ENCODE measurements at places on chromosomes 7 and 10. TPM values are rescaled to one million over a fixed set of nuclear protein-coding genes. Genes with fewer than 3 reads are reported as not detected.

- DNase-seq = no peak
These were observed 245.0 kb upstream of the NPY start for GRCh38 chr7:24038993-24039392.

- DNase-seq = no peak
These were observed 438.3 kb downstream of the PLXDC2 start for GRCh38 chr10:20254497-20254896.

The HDAC9 gene
- total RNA-seq = 0.31 TPM

The TMEM213 gene
- not detected for total RNA-seq

- peak; percentile 13 for DNase-seq
These were observed 11.3 kb upstream of the AKR1C2 start for GRCh38 chr10:5014936-5015335.

GRCh38 chr7:70529436-70529835 lies 602.5 kb upstream of the GALNT17 start:
- no peak for DNase-seq

- DNase-seq = no peak
These were observed 453.2 kb upstream of the GALNT17 start for GRCh38 chr7:70678621-70679251.

DNA sequence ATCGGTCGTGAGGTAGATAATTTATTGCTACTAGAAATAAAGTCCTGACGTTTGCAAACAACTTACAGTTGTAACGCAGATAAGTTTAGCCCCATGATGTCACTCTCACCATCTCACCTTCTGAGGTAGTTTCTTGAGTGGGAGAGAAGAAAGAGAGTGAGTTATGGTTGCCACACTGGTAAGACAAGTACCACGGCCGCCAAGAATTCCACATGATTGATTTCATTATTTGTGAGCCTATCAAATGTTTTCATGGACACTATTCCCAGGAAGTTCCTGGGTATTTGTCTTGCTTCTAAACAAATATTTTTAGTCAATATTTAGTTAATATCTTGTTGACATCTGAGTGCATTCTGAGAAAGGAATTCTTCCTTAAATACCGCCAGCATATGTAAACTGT lies 339.4 kb upstream of the KIAA1217 start:
- no peak for DNase-seq

- DNase-seq = no peak
These were observed 31.2 kb downstream of the LANCL2 start for GRCh38 chr7:55396233-55396785.

DNA sequence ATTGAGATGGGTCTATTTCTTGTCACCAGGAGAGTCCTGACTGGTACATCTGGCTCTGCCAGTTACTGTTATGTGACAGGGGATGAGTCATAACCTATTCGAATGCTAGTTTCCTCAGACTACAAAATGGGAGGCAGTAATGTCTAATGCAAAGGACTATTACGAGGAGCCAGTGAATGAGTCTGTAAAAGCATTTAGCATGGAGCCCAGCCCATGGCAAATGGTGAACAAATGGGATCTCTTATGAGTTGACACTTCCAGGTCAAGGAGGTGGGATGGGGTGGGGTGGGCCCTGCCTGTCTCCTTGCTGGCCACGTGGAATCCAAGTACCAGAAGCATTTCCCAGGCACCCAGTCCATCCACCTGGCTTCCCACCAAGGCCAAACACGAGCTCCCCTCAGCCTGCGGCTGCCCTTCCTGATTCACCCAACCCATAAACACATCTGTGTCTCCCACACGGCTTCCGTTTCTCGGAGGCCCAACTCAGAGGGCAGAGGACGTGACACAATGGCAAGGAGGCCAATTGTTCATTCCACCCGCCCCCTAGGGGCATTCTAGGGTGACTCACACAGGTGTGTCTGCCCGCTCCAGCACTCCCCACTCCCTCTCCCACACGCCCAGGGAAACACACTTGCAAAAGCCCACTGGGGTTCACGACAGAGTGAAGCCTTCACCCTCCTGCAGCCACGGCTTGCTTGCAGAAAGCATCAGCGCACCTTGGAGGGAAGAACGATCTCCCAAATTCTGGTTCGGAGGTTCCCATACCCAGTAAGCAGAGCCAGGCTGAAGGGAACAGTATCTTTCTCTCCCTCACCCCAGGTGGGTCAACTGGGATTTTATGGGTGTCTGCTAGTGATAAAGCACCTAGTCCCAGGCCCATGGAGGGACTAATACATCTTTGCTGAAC lies 109.8 kb downstream of the SH3PXD2A start:
- no peak for DNase-seq

DNA sequence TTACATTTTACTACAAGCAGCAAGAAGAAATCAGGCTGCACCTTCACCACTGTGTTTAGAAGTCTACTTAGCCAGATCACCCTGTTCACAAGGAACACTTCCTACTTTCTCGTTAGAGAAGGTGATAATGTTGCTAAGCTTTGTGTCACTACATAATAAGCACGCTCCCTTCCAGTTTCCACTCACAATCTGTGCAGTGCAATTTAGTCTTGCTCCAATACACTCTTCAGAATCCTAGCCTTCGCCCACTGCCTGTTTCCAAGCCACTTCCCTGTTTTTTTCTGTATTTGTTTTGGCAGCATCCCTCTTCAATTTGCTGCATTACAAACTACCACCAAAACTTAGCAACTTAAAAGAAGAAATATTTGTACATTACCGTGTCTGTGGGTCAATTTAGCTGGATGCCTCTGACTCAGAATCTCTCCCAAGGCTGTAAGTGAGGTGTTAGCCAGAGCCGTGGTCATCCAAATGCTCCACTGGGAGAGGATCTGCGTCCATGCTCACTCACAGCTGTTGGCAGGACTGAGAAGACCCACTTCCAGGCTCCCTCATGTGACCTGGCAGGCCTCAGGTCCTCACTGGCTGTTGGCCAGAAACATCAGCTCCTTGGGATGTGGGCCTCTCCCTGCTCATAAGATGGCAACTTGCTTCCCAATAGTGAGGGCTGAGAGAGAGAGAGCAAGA lies 110.4 kb downstream of the PON1 start:
- no peak for DNase-seq

DNA sequence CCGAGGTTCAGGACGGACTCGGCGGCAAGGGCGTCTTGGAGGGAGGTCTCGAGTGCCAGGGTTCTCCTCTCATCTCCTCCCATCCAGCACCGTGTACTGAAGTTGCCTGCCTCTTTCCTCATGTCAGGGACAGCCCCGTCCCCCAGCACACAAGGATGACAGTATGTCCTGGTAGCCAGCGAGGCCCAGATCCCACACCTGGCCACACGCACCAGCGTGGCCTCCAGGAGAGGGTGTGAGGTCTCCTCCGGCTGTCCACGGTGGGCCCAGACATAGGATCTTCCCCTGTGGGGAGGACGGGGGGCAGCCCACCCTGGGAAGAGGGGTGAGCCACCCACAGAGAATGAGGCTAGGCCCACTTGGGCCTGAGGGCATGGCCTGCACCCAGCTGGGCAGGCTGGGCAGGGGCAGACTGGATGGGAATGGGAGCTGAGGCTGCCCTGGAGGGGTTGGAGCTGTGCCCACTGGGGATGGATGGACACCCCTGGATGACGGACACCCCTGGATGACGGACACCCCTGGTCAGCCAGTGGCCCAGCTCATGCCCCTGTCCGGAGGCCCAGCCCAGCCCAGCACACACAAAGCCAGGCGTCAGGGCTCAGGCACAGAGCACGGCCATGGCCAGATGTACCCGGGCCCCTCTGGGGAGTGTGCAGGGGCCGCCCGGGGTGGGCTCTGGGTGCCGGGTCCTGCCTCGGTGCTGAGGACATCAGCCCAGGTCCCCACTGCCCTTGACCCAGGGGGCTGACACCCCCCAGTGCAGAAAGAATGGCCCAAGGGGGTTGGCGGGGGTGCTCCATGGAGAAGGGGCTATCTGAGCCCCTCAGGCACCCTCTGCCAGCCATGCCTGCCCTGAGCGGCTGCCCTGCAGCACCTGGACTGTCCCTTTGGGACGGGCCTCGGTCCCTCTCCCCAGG lies 30.9 kb upstream of the CFAP46 start:
- DNase-seq = no peak

DNA sequence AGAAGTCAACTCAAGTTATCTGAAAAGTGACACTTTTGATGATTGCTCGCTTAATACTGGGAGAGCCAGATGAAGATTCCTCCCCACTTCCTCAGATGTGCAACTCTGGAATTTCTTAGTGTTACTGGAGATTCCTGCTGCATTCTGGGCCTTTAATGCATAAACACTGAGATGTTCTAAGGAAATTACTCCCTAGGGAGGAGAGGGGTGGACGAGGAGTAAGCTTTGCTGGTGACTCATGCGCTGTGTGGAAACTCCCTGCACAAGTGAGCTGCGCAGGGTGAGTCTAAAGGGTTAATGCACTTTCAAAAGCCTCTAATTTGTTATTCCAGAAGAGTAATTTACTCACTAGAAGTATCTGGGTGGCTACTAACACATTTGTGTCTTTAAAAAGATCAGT lies 46.3 kb downstream of the EGFR start:
- no peak for DNase-seq

The TBC1D12 gene
- total RNA-seq = 5.7 TPM

DNA sequence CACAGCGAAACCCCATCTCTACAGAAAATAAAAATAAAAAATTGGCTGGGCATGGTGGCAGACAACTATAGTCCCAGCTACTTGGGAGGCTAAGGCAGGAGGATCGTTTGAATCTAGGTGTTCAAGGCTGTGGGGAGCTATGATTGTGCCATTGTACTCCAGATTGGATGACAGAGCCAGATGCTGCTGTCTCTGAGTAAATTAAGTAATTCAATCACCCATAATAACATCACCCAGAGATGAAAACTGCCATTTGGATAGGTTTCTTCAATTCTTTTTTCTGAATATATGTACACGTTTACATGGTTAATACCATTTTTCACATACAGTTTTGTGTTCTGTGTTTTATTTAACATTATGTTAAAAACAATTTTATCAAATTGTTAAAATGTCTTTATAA lies 79.3 kb downstream of the WIPF3 start:
- DNase-seq = no peak

The FGFR2 gene
- 0.18 TPM for total RNA-seq

- no peak for DNase-seq
These were observed 19.7 kb downstream of the PDGFA start for GRCh38 chr7:499853-500485.

The SPAM1 gene
- total RNA-seq = not detected

The TMEM225B gene
- total RNA-seq = 0.60 TPM

- DNase-seq = no peak
These were observed 469 bp upstream of the NOC3L start for GRCh38 chr10:94363251-94363565.

The SH3PXD2A gene
- 8.5 TPM for total RNA-seq

DNA sequence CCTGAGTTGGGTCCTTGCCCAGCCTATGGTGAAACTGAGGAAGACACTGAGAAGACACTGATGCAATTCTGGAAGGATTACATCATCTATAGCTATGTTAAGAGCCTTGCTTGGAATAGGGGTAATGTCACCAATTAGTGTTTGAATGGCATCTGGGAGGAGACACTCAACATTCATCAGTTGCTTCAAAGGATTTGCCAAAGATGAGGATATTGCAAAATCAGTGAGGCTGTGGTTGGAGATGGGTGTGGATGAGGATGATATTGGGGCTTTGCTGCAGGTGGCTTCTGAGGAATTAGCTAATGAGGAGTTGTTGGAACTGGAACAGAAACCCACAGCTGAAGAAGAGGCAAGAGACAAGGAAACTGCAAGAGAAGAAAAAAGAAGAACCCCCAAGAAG lies 146.7 kb upstream of the SP4 start:
- no peak for DNase-seq

DNA sequence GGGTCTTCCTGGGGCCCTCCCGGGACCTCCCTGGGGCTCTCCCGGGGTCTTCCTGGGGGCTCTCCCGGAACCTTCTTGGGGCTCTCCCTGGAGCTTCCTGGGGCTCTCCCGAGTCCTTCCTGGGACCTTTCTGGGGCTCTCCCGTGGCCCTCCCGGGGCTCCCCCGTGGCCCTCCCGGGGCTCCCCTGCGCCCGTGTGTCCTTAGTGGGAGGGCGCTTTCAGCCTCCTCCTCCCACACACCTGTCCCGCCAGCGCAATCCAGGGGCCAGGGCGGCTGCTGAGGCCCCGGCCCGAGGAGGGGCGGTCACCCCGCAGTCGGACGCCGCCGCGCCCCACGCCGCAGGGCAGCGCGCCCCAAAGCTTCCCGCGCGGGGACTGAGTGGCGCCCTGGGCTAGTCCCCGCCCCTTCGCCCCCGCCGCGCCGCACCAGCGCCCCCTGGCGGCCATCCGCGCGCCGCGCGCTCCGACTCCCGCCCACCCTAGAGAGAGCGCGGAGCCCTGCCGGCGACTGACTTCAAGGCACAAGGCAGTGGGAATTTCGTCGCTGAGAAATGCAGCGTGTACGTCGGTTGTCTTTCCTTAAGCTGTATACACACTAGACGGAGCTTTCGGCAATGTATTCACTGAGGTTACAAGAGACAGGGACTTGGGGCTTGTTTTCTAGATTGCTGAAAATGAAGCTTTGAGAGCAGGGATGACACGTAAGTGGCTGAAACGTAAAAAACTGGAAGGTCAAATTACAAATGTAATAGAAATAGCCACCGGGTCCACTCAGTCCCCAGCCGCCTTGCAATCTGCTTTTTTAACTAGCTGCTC lies 47.1 kb downstream of the INSIG1 start:
- peak; percentile 90 for DNase-seq

- DNase-seq = no peak
These were observed 81.2 kb downstream of the EGFR start for GRCh38 chr7:55099821-55100543.

GRCh38 chr10:104342941-104343411 lies 4.7 kb upstream of the ITPRIP start:
- no peak for DNase-seq

Data from K562 (cell line).